NCI-H1092 treated with DMSO at 0.1 percent for 48 hours (cell line): ENCODE measurements at places on chromosomes 13 and 19.

- no peak for DNase-seq
These were observed 497.1 kb upstream of the ARGLU1 start for GRCh38 chr13:107065036-107065435.

DNA sequence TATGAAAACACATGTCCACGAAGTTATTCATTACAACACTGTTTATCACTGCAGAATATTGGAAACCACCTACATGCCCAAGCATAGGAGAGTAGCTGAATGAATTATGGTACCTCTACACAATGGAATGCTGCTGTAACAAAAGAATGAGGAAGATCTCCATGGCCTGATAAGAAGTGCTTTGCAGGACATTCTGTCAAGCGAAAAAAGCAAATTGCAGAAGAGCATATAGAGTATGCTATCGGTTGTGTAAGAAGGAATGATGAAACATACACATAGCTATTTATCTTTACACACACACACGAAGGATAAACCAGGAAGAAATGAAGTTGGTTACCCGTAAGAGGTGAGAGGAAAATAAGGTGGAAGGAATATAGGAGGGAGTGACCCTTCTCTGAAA lies 37.5 kb upstream of the CEACAM20 start:
- DNase-seq = no peak

GRCh38 chr13:65943024-65943423 lies 1287.1 kb downstream of the PCDH9 start:
- peak; percentile 34 for DNase-seq

GRCh38 chr19:17982430-17982829 lies 15.5 kb downstream of the KCNN1 start:
- DNase-seq = no peak

DNA sequence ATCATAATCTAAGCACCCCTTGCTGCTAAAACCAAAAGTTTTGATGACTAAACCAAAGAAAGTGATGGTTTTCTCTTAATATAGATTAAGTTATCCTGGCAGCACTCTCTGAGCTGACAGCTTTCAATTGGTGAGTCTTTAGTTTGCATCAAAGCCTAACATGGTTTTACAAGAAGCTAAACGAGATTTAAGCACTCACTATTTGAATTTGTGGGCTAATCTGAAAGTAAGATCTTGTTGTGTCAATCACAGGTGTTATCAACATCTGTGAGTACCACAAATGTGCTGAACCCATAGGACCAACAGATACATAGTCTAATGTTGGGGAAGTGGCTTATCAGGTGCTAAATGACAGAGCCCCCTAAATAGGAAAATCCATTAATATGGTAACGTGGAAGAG lies 223.9 kb downstream of the LHFPL6 start:
- no peak for DNase-seq

DNA sequence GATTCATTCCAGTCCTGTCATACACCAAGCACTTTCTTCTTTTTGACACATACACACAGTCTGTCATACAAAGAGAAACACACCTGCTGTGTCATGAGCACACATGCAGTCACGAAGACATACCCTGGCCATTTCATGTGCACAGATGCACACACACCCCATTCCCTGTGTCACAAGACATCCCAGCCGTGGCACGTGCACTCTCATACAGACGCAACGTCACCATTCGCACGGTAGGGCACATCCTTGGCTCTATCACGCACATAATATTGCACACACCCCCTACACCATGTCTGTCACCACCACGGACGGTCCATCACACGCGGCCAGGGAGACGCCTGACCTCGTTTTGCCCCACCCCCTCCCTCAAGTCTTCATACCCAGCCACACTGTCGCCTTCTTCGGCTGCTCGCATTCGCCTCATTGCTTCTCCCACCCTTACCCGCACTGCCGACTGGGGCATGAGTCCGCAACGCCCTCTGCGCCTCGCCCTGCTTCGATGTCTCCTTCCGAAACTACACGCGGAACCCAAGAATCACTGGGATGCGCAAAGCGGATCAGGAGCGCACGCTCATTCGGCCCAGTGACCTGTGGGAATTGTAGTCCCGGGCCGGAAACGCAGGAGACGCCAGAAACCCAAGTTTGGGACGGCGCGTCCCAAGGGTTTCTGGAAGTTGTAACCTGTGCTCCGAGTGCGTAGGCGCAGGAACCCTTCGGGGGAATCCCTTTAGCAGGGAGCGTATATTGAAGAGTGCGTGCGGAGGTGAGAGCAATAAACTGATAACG lies 6.8 kb upstream of the ZNF283 start:
- no peak for DNase-seq

DNA sequence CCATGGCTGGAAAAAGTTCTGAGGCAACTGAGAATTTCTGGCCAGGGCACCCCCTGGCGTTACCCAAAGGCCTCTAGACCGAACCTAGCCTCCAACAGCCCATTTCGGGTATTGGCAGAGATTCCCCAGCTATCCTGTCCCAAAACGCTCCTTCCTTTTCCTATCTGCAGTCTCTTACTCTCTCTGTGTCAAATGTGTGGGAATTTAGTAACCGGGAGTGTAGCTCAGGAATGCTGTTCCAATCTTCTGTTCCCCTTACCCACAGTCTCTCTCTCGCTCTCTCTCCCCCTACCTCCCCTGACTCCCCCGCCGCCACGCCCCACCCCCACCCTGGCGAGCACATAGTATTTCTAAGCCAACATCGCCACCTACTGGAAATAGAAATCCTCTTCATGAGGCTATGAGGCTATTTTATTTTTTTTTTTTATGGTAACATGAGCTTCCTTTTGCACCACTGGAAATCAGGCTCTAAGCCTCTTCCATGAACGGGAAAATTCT lies 27.0 kb downstream of the OXGR1 start:
- no peak for DNase-seq

- peak; percentile 75 for DNase-seq
These were observed 82.8 kb upstream of the MTIF3 start for GRCh38 chr13:27533155-27533643.

GRCh38 chr13:52903320-52903719 lies 54.9 kb upstream of the PCDH8 start:
- DNase-seq = no peak

GRCh38 chr19:35177377-35178274 lies 23.1 kb downstream of the FXYD5 start:
- DNase-seq = no peak

GRCh38 chr13:25752957-25753551 lies 298.8 kb downstream of the SHISA2 start:
- DNase-seq = peak; percentile 56

GRCh38 chr19:33241091-33241529 lies 15.5 kb upstream of the SLC7A10 start:
- no peak for DNase-seq

DNA sequence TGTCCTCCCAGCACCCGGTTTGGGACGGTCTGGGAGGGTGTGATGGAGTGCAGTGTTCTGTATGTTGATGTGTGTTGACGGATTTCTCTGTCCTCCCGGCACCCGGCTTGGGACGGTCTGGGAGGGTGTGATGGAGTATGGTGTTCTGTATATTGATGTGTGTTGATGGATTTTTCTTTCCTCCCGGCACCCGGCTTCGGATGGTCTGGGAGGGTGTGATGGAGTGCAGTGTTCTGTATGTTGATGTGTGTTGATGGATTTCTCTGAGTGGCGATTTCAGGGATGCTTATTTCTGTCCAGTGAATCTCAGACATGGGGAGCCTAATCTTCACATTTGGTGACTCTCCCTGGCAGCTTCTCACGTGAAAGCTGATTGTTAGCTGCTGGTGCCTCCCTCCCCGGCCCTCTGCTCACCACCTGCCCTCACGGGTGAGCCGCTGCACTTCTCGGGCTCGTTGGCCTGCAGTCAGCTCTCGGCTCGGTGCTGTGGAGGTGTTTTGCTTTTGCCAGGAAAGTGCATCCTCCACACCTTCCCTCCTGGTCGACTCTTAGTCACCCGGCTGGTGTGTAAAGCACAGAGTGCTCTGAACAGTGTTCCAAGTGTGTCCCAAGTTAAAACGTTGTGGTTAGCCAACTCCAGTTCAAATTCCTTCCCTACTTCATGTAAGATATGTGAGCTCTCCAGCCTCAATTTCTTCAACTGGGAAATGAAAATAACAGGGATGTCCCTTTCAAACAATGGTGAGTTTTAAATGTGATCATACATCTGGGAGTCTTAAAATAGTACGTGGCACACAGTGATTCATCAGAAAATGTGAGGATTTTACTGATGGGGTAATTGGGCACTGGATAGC lies 54.6 kb downstream of the ATP11A start:
- peak; percentile 35 for DNase-seq

- DNase-seq = no peak
These were observed 7.3 kb upstream of the MEDAG start for GRCh38 chr13:30898678-30899241.

DNA sequence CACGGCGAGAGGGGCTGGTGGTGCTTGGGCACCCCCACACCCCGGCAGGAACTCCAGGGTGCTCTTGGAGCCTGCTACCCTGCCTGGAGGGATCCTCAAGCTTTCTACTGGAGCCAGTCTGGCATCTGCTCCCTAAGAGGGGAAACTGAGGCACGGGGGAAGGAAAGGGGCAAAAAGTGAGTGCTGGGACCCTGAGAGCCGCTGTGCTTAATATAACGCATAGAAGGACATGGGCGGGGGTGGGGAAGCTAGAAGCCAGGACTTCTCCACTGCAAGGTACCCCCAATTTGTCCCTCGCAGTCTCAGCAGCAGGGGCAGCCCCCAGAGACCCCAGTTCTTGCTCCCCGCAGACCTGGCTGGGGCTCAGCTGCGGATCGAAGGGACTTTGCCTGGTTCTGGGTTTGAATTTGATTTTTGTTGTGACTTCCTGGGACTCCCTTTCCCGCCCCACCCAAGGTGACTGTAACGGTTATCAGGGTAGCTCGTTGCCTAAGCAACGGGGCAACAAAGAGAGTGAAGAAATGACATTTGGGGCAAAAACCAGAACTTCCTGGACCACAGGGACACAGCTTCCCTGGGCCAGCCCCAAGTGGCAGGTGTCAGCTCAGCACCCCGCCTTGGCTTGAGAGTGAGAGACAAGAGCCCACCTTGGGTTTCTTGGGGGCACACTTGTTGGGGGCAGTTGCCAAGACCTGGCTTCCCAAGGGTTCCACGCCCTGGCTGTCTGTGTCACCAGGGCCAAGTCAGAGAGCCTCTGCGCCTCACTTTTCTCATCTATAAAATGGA lies 638 bp downstream of the ADGRE5 start:
- DNase-seq = no peak

GRCh38 chr13:36115306-36115705 lies 15.9 kb downstream of the DCLK1 start:
- no peak for DNase-seq

GRCh38 chr19:3479177-3479833 lies 1.0 kb downstream of the SMIM24 start:
- no peak for DNase-seq

GRCh38 chr13:94859278-94859691 lies 146.9 kb upstream of the SOX21 start:
- DNase-seq = no peak

DNA sequence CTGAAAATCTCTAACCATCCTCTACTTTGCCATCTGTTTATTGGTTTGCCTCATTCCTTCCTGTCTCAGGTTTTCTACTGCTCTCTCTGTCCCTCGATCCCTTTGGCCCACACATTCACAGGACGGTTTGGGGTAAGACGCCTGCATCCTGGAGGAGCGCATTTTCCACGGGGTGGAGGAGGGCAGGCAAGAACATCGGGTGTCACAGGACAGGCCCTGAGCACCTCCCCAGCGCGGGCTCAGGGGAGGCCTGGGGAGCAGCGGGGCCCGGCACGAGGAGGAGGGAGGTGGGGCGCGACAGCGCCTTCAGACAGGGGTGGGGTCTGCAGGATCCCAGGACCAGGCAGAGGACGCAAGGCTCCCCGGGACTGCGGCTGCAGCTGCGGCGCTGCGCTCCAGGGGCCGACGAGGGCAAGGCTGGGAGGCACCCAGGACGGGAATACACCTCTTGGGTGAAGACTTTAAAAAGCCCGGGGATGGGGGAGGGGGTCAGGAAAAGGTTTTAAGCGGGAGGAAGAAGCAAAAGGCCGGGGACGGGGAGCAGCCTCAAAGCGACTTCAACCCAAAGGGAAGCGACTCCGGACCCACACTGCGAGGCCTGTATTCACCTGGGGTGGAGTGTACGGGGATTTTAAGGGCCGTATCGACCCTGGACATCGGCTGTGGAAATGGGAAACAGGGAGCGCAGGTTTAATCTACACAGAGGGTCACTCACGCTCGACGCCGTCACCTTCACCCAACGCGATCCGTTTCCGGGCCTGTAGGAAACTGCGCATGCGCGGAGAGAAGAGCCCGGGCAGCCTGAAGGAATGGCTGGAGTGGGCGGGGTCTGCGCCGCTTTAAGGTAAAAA lies at the start of gene ZNF415:
Gene ZNF415, minus strand, starts transcription at position 770 of the 851 bp plus-strand sequence. CDS start 10,234 bp downstream, outside the sequence.
- peak; percentile 32 for DNase-seq

GRCh38 chr19:34171539-34171876 lies 796 bp upstream of the LSM14A start:
- no peak for DNase-seq
